ENCODE measurements at places on chromosomes 1 and 21. TPM values are rescaled to one million over a fixed set of nuclear protein-coding genes. Genes with fewer than 3 reads are reported as not detected.

Gene ALDH4A1
- 7.2 TPM for total RNA-seq

Gene GNAT2
- total RNA-seq, result 0.31 TPM

Gene HTR6
- total RNA-seq, result 0.17 TPM

Gene MYOG
- not detected for total RNA-seq

Gene ELAPOR1
- 9.1 TPM for total RNA-seq

All from activated CD4-positive, alpha-beta memory T cell treated with anti-CD3 and anti-CD28 coated beads for 36 hours (primary cell).